GM23338 (cell line): ENCODE measurements at places on chromosomes 4 and X.

DNA sequence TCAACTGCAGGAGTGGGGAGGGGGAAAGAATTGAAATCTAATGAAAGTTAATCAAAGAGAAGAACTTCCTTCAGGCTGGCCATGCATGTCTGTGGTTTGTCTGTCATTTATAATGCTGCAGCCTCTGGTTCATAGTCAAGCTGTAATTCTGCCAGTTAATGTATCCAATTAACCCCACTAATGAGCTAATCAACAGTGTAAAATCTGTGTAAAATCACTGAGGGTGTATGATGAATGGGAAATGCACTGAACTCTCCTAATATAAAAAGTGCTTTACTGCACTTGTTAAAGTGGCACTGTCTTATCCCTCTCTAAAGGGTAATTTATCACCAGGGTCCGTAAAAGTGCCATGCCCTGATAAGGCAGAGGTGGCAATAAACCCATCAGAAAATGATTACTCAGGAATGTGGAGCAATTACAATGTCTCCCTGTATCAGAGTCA lies 798.1 kb downstream of the PDHA2 start:
- DNase-seq = no peak

DNA sequence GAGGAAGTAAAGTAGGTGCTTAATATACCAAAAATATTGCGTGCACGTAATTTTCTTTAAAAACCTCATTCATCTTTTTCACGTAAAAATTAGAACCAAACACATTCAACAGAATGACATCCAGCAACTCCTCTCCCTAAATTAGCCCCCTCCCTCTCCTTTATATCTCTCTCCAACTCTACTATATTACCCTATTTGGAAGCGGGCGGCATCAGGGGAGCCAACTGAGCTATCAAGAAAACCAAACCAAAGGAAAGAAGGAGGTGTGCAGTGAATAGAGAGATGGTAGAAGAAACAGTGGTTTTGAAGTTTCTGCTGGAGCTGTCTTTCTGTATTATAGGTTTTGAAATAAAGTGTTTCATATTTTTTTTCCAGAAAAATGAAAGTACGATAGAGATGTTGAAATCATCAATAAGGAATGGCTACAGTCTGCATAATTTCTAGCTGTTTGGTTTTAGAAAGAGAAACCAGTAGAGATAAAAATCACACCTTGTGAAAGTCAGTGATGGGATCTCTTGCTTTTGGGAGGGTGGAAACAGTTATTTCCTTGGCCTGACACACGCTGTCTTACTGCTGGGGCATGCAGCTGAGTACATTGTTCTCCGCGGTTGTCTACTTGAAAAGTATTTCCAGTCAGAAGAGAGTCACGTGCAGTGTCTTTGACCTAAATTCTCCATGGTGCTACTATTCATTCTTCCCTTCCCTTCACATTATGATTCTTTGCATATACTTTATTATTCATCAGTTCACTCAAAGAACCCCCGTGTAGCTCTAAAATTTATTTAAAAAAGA lies 94.1 kb upstream of the WDR17 start:
- DNase-seq = peak; percentile 34

DNA sequence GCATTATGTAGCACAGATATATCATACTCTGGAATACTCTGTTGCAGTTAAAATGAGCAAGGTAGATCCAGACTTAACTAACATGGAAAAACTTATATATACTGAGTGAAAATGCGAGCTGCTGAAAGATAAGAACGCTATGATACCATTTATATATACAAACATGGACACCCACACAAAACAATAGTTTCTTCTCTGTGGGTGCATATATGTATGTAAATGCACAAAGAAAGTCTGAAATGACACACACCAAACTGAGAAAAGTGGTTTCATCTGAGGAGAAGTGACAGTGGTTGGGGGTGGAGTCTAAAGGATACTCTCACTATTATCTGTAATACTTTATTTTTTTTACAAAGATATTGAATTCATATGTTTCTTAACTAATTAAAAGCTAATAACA lies 12.2 kb upstream of the FGF2 start:
- no peak for DNase-seq

DNA sequence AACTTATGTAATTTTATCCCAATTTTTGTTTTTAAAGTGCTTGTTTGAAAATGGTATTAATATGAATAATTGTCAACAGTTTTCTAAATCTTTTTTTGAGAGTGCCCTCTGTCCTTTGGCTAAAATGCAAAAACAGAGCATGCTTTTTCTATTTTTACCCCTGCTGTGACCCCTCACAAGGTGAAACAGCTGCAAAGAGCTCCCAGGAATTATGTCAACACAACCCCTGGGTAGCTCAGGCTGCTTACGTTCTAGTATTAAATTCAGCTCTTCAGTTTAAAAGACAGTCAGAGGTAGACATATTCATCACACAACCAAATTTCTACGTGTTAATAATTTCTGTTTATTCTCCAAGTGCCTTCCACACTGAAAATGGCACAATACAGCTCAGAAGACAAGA lies 367.5 kb downstream of the PRDM5 start:
- no peak for DNase-seq

DNA sequence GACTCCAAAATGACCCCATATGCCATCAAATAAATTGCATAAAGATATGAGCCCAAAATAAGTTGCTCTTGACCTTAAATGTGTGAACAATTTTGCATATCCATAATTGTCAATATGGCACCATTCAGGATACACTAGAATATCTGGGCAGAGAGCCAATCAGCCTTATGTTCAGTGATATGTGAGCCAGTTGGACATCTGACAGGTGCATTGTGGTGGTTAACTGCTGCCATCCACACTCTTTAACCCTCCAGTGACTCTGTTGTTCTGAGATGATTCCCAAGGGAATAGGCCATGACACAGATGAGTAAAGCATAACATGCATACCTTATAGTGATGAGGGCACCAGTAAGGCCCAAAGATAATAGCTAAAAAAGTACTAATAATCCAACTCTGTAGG lies 500.1 kb downstream of the PCDH18 start:
- no peak for DNase-seq

- DNase-seq = no peak
Observed at GRCh38 chr4:28232951-28233350, 1372.3 kb downstream of the STIM2 start.

GRCh38 chrX:104253567-104254441 lies 929 bp downstream of the ESX1 start:
- DNase-seq = peak; percentile 64

GRCh38 chr4:54548098-54548620 lies 109.6 kb upstream of the KIT start:
- no peak for DNase-seq
